ENCODE measurements at places on chromosomes 3 and 15.

DNA sequence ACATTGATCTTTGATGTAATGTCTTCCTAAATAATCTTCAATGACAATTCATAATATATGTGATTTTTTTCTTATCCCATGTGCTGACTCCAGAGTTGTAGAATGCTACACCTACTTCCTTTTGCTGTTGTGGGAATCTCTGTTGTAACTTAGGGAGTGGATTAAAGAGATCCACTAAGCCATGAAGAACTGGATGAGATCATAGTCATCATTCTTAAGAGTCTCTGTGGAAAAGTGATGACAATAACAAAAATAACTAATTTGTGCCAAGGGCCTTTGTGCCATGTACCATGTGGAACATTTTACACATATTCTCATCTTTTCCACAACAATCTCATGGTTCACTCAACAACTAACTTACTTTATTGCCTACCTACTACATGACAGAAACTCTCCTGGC, 162.9 kb upstream of the PDZRN3 start:
- DNase-seq: no peak

DNA sequence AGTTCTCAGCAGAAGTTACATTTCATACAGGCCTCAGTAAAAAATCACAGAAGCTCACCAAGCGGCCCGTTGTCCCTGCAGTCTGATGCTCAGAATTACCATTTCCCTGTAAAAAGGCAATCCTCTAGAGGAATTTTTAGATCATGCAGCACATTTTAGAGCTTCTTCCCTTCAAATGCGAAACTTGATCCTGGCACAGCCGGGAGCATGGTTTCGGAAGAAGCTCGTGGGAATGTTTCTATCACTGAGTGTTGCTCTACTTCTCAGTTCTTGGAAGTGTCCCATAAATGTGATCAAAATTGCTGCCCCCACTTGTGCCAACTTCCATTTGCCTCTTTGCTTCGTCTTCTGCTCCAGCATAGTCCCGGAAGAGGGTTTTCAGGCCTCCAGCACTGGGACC, 3.8 kb upstream of the H1-8 start:
- DNase-seq: no peak

DNA sequence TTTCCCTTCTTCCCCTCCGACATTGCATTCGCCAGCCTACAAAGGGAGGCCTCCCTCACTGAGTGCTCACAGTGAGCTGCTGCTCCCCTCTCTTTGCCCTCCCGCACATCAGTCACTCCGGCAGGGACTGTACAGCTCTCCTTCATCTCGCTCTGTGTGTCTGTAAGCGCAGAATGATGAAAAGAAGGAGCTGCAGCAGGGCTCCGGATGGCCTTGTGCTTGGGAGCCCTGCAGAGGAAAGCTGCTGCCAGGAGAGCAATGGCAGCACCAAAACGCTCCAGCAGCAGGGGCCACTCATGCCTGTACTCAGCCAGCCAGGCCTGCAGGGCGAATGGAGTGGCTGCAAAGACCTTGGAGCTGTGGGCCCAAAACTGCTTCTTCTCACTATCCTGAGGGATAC, 107.0 kb upstream of the NSMCE3 start:
- DNase-seq: no peak

DNA sequence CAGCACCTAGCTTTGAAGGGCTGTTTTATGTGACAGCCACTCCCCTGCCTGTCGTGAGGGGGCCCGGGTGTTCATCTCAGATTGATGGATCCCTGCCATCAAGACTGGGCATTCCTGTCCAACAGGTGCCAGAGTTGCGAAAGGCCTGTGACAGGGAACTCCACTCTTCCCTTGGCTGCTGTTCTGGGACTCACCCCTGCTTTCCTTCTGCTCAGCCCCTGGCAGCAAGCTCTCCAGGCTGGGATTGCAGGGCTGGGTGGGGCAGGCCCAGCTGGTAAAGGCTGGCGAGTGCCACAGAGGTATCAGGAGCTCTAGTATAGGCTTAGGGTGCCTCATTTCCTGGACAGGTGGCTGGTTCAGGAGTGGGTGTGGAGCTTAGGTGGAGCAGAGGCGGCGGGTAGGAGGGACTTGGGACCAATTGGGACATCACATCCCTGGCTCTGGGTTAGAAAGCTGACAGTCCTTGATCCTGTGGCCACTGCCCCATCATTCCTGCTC, at the start of gene PLA2G4B:
TSS of gene PLA2G4B (plus strand) at position 448 of the 498 bp plus-strand sequence. CDS start 67 bp downstream, outside the sequence.
- DNase-seq: no peak

- no peak for DNase-seq
These were observed 251.6 kb downstream of the XXYLT1 start for GRCh38 chr3:195019335-195019734.

DNA sequence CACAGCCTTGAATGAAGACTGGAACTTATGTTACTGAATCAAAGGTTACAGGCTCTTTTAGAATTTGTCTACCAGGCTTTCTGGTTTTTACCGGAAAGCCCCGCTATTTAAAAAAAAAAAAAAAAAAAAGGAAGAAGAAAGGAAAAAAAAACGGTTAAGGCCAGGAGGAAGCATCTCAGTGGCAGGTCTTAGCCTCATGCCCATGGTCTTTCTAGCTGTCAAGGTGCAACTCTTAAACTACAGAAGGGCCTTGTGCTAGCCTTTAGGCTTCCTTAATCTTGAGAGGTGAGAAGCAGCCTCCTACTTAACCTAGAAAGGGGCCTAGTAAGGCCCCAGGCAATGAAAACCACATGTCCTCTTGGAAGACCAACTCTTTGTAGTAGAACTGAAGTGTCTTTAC, 77.5 kb downstream of the TBC1D5 start:
- DNase-seq: no peak

GRCh38 chr3:4581920-4582611, 88.9 kb downstream of the ITPR1 start:
- DNase-seq: no peak

- DNase-seq: no peak
These were observed 18.4 kb downstream of the HES1 start for GRCh38 chr3:194154346-194154745.

DNA sequence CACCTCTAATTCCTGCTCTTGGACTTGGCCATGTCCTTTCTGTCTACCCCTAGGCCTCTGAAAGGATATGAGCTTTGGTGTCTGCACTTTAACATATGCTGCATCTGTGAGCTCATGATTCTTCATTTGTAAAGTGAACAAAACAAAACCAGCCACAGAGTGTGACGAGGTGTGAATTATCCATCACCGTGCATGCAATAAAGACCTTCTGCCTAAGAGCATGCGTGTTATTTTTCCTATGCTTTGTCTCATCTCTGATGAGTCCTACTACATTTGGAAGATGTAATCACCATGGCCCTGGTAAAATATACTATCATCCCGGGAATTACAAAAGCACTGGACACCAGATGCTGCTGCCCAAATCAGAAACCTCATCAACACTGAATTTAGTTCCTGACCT, 103.5 kb upstream of the KCNAB1 start:
- DNase-seq: no peak

GRCh38 chr3:48820612-48821324, 26.9 kb downstream of the PRKAR2A start:
- no peak for DNase-seq

DNA sequence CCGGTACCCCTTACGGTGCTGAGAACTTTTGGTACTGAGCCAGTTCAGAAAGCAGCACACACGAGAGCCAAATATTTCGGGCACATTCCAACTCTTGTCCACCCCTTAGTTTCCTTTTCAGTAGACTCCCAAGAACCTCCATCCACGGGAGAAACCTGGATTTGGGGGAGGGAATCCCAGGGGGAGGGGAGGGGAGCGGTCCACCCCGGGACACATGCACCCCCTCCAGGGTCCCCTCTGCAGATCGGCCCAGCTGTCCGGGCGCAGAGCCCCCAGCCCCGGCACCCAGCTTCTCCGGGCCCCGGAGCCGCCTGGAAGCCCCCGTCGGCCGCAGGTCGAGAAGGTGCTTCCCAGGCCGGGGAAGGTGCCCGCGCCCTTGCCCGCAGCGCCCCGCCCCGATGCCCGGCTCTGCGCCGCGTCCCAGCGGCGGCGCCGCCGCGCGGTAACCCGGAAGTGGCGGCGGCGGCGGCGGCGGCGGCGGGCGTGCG, 455 bp upstream of the ABHD17C start:
- peak; percentile 42 for DNase-seq

DNA sequence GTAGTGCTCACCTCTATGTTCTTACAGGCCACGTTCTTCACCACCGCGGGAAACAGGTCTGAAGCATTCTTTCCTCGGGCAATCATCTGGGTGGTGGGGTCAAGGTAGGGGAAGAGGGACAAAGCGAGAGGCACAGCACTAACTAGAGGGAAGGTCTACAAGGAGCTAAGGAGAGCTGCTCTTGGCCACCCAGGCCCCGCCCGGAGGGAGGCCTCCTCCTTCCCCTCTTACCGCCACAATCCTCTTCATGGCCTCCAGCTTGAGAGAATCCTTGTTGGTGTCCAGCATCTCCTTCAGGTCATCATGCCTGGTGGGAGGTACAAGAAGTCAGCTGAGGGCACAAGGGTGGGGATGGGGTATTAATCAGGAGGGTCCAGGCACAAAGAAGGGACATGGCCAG, 20.5 kb downstream of the AP3B2 start:
- DNase-seq: no peak

DNA sequence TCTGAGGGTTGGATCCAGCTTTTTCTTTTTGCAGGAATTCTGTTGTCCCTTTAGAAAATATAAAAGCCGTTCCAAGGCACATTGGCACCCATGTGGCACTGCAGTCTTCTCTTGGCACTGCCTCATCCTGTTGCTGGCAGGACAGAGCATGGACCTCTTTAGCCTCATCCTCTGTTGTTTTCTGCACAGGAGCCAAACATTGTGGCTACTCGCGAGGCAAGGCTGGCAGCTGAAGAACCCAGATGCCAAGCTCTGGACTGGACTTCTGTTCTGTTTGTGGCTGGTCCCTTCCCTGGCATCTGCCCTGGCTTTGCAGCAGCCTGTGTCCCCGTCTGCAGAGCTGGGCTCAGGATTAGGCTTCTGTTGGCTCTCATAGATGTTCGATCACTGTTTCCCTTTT, 224.7 kb upstream of the TBC1D5 start:
- no peak for DNase-seq

DNA sequence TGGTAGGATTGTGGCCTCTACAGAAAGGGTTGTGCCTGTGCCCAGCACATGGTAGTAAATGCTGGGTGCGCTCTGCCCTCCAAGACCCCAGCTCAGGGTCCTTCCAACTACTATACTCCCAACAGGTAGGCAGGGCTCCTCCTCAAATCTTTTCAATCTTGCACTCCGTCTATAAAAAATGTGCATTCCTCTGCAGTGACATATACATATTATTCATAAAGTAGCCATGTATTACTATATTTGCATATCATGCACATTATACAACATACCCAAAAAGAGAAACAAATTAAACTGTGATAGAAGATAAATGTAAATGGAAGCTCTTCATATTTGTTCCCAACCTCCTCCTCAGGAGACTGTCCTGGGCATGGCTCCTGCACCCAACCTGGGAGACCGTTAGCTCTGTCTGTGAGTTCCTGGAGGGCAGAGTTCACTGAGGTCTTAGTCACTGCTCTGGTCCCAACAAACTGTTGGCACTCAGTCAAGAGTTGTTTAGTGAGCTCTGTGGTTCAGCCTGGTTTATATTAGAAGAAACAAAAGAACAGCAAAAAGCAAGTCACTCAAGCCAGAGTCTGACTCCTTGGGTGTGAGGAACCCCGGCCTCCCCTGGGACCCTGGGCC, 47.7 kb upstream of the GRIP2 start:
- DNase-seq: no peak

GRCh38 chr3:189502256-189502655, 128.9 kb upstream of the TP63 start:
- no peak for DNase-seq

GRCh38 chr3:158950178-158950901, 148.5 kb downstream of the MFSD1 start:
- no peak for DNase-seq

- DNase-seq: no peak
These were observed 304.5 kb upstream of the SEMA6D start for GRCh38 chr15:47412802-47413201.

DNA sequence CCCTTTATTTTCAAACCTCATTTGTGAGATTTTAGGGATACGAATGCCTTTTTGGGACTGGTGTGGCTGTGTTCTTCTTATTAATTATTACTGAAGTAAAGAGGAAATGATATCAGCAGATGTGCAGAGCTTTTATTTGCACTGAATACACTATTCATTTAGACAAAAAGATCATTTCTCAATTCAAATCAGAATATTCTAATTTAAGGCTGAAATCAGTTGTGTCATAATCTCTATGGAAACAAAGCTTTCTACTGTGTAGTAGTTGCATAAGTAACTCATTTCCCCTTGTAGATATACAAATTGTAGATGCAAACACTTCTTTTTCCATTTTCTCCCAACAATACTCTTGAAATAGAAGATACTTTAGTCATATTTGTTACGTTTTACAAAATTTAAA, 56.0 kb downstream of the PDE8A start:
- DNase-seq: no peak

DNA sequence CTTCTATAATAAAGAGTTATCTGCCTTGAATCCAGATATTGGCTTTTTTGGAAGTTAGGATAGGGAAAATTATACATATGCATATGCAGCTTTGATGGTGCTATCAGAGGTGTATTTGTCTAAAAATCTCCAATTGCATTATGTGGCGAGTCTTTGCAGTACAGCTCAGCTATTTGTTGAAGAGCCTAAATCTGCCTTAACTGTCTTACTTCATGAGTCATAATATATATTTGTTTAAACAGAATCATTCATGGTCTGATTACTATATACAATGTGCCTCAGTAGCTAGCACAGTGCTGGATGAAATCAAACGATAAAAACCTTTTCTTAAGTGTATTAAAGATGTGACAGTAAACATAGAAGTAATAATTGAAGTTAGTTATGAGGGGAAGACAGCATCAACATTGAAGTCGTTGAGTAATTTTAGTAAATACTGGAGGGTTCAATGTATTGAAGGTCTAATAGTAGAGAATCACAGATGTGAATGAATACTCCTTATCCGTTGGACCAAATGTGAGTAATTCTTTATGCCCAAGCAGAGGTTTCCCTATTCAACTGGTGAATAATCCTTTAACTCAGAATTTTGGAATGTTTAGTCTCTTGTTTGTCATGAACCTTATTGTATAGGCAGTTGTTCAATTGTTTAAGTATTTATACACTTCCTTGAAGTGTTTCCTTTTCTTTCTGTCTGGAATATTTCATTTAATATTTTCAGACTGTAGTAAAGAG, 74.8 kb upstream of the NAALADL2 start:
- DNase-seq: no peak

- DNase-seq: no peak
These were observed 12.4 kb upstream of the EID1 start for GRCh38 chr15:48865370-48866079.

GRCh38 chr3:50204804-50205412, at the start of gene SLC38A3:
SLC38A3 (plus strand) TSS chr3:50205271; CDS start chr3:50214200, 8,929 bp downstream.
- DNase-seq: no peak

GRCh38 chr3:24714436-24714835, 219.8 kb upstream of the THRB start:
- no peak for DNase-seq

DNA sequence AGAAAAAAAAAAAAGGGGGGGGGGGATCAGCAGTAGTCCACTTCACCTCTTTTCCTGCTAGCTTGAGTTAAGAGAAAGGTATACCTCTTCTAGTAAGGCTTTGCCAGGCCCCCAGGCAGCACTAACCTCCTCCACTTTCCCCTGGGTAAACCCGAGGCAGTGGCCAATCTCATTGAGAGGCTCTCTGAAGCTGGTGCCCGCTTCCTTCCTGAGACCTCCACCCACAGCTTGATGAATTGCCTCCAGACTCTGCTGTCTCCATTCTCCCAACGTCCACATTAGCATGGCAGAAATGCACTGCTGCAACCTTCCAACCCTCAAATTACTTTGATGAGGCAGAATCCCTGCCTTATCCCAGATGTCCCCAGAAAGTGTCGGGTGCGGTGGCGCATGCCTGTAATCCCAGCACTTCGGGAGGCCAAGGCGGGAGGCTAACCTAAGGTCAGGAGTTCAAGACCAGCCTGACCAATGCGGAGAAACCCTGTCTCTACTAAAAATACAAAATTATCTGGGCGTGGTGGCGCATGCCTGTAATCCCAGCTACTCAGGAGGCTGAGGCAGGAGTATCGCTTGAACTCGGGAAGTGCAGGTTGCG, 15.3 kb downstream of the RLBP1 start:
- DNase-seq: no peak
